ENCODE measurements at places on chromosomes 7 and 10. TPM values are rescaled to one million over a fixed set of nuclear protein-coding genes. Genes with fewer than 3 reads are reported as not detected.

The CYP2C9 gene
- not detected for total RNA-seq

The TUBAL3 gene
- not detected for total RNA-seq

The GBX1 gene
- not detected for total RNA-seq

- DNase-seq: no peak
- H3K4me1 ChIP-seq: no peaks in the 10 kb centered on the region
- no peak overlapping the region for H3K27ac ChIP-seq
- H3K27me3 ChIP-seq: no peaks in the 10 kb centered on the region
These were observed 130.6 kb upstream of the SLC26A5 start for GRCh38 chr7:103576641-103577040.

The SAMD9 gene
- 5.6 TPM for total RNA-seq

The ECD gene
- total RNA-seq: 6.2 TPM

DNA sequence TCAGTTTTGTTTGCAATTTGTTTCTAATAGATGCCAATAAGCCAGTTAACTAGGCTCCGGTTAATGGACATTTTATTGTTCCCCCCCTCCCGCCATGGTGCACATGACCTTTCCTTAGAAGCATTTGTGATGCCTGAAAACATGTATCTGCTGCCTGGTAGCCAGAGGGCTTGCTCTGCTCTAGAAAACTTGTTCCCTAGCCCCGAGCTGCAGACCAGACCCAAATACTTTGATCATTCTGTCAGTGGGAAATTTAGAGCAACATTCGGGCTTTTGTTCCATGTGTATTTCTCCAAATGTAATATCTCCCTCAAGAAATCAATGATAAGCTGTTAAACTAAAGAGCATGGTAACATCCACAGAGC lies 104.7 kb downstream of the EVX1 start:
- DNase-seq: no peak
- H3K4me1 ChIP-seq: no peaks in the 10 kb centered on the region
- H3K36me3 ChIP-seq: no peaks in the 10 kb centered on the region
- H3K4me3 ChIP-seq: no peak overlapping the region
- H3K27me3 ChIP-seq: no peaks in the 10 kb centered on the region

Measured in ascending aorta (tissue), 2 donors.